Mammary epithelial cell (primary cell): ENCODE measurements at places on chromosomes 7 and 10. TPM values are rescaled to one million over a fixed set of nuclear protein-coding genes. Genes with fewer than 3 reads are reported as not detected.

Gene C10orf53
- total RNA-seq, result not detected

Gene HOXA11
- 0.69 and 0.96 TPM in 2 replicates for total RNA-seq

Gene PMPCB
- 49.1 and 52.2 TPM in 2 replicates for total RNA-seq

Gene MMP21
- not detected for total RNA-seq

Gene GTF2IRD1
- 21.0 TPM for total RNA-seq

Gene ADAP1
- total RNA-seq, result 21.4 and 27.3 TPM in 2 replicates

Gene MEOX2
- total RNA-seq, result not detected

Gene LBX1
- not detected for total RNA-seq

Gene IFIT1
- 0.80 and 1.2 TPM in 2 replicates for total RNA-seq

Gene PNLIPRP2
- total RNA-seq, result not detected in 2 replicates

Gene ELMO1
- 9.5 TPM for total RNA-seq

Gene RTKN2
- 2.7 TPM for total RNA-seq
